ENCODE measurements at places on chromosomes 6 and 20. TPM values are rescaled to one million over a fixed set of nuclear protein-coding genes. Genes with fewer than 3 reads are reported as not detected.

- DNase-seq, result no peak
Measured at GRCh38 chr20:19761841-19762240, 3.8 kb downstream of the RIN2 start.

CCN6 gene
- total RNA-seq, result 0.74 TPM

GLP1R gene
- 0.77 TPM for total RNA-seq

GRCh38 chr6:73854998-73855718, 159.2 kb downstream of the CD109 start:
- DNase-seq, result peak; percentile 7

GRCh38 chr20:5688431-5688972, 61.7 kb upstream of the SHLD1 start:
- DNase-seq, result no peak

DNA sequence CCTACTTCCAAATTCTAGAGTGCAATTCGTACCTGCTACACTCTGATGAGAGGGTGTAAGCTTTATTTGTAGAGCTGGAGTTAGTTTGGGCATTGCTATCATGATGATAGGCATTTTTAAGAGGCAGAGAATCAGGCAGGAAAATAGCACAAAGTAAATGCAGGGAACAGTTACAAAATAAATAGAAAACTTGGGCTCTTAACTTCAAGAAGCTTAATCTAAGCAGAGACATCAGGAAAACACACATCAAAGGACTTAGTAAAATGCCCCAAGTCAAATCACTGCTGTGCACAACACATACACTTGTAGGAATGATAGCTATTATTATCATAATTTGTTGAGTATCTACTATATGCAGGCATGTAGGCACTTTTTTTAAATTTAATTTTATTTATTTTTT, 381.2 kb downstream of the CD83 start:
- DNase-seq, result no peak

DNA sequence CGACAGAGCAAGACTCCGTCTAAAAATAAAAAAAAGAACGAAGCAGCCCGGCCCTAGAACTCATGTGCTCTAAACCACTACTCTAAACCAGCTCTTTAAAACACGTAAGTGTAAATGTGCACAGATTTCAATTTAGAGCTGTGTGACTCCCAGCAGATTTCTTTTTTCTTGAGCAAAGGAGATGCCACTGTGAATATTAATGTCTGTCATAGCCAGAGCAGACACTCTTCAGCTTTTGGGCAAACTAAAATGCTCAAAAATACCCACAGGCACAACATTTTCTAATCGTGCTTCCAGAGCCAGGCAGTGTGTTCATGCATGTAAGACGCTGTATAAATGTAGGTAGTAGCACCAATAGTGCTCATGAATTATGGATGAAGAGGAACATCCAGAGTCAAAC, 218.9 kb upstream of the PLCB4 start:
- DNase-seq, result no peak

- peak; percentile 37 for DNase-seq
Measured at GRCh38 chr6:54717849-54718455, 128.6 kb upstream of the FAM83B start.

DNA sequence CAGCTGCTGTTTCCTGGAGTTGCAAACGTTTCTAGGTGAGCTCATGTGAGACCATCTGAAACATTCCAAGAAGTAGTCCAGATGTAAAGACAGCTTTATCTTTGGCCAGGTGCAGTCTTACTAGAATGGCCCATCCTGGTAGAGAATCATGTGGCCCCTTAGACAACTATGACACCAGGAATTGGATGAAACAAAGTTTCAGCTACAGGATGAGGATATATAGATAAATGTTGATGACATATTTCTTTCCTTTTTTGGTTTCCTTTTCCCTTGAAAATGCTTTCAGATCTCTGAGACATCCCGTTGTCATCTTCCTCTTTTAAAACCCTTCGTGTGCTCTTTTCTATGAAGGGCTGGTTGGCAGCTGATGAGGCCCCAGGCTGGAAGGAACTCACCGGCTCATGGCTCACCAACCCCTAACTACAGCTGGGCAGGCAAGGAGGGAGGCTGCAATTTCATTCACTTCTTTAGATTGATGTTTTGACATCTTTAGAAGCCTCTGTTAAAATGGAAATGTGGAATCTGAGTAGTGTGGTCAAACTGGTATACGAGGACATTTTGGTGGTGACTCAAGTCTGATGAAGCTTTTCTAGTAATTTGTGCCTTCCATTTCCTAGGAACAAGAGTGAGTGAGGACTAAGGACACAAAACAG, 167.9 kb upstream of the TNFAIP3 start:
- peak; percentile 50 for DNase-seq

DNA sequence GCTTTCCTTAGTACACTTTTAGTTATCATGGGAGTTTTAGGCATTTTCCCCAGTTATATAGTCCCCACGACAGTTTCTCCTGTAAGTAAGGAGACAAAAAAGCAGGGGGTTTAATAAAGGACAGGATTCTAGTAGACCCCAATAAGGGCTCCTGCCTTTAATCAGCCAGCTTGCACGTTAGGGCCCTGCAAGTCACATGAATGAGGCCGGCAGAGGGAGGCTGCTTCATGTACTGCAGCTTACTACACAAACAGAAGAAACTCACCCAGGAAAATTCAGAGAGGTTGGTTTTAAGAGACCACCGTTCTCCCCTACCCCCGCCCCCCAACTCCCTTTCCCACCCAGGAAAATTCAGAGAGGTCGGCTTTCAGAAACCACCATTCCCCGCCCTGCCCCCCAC, 229.7 kb upstream of the MOCS1 start:
- no peak for DNase-seq

DNA sequence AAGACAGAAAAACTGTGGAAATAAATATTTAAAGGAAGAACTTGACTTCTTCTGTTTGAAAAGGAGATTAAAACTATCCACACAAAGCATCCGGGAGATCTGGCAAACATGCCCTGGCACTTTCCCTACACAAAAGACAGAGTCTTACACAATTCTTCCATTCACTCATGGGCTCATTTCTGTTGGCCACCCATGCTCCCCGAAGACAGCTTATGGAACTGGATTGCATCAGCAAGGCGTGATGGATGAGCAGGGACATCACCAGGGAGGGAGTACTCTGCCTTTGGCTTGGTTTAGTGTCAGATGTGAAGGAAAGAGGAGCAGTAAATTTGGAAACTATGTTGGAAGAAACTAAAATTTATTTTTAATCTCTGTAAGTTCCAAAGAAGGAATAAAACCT, 379.3 kb downstream of the CD109 start:
- no peak for DNase-seq

NHLRC1 gene
- total RNA-seq, result 0.14 TPM

CSTF1 gene
- total RNA-seq, result 74.5 TPM

NKX2-2 gene
- not detected for total RNA-seq

DNA sequence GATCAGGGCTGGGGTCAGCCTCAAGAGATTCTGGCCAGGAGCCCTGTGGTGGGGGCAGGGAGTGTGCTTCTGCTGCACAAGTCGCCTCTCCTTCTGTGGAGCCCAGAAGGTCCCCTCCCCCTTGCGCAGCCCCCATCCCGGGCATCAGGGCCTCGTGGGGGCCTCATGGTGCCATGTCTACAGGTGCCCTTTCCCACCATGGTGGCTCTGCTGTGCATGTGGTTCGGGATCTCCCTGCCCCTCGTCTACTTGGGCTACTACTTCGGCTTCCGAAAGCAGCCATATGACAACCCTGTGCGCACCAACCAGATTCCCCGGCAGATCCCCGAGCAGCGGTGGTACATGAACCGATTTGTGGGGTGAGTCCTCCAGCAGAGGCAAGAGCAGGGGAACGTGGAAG, 48.1 kb downstream of the TM9SF4 start:
- DNase-seq, result no peak

CARMIL1 gene
- 5.6 TPM for total RNA-seq

- DNase-seq, result no peak
Measured at GRCh38 chr6:128079021-128079420, 178.2 kb upstream of the THEMIS start.

DNA sequence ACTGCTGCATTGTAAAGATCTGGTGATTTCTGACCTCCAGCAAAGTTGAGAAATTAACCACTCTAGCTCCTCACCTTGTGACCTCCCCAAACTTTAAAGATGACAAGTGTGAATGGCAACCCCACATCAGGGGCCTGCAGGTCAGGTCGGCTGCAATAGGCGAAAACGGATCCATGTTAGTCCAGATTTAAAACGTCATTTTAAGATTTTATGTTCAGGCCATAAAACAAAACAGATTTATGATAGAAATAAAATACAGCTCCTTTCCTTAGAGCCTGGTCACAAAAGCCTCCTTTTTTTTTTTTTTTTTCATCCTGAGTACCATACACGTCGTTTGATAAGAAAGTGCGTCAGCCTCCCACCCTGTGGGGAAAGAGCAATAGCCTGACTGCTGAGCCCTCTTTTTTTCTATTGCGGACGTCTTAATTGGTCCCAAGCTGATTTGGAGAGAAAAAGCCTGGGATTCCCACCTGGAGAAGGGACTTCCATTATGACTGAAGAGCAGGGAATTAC, 519.2 kb upstream of the NOX3 start:
- no peak for DNase-seq

POM121L2 gene
- total RNA-seq, result not detected

GRCh38 chr6:122861594-122861993, 72.5 kb downstream of the SMPDL3A start:
- no peak for DNase-seq

DNA sequence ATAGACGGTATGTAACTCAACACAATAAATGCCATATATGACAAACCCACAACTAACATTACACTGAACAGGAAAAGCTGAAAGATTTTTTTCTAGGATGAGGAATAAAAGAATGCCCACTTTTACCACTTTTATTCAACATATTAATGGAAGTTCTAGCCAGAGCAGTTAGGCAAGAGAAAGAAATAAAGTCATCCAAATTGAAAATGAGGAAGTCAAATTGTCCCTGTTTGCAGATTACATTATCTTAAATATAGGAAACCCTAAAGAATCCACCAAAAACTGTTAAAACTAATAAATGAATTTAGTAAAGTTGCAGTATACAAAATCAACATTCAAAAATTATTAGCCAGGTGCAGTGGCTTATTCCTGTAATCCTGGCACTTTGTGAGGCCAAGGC, 24.6 kb upstream of the ADGB start:
- DNase-seq, result no peak

DNA sequence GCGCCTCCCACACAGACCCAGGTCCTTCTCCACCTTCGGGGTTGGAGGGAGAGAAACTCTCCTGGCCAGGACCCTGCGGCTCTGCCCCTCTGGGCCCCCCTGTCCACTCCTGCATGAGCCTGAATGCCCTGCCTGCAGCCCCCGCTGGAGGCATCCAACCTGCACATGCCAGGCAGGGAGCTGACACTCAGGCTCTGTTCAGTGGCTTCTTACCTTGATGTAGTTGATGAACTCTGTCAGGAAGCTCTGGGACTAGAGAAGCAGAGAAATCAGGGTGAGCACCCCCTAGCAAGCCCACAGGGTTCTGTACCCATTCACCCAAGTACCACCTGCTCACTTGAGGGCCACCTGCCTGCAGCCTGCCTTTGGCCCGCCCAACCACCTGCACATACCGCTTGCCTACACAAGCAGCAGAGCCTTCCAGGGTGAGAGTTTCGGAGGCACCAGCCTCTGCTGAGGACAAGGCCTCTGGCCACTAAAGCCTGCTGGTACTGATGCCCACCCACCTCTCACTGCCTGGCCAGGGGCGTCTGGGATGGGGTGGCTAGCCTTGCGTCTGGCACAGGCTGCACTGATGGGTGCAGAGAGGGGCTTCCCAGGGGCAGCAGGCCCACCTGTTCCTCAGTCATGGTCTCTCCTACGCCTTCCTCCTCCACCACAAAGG, 9.7 kb downstream of the DDRGK1 start:
- no peak for DNase-seq

DNA sequence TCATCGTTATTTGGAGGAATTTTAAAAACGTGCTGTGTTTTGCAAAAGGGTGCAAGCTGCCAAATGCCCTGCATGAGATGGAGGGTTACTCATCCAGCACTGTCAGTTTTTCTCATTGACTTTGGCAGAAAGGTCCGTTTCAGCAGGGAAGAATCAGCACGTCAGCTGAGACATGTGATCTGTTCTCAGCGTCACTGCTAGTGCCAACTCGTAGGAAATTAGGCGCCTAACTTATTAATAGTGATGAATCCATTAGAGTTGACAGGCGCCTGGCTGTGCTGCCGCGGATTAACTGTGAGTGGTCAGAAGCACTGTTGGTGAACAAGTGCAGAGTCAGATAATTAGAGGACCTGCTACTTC, 175.5 kb upstream of the FOXQ1 start:
- no peak for DNase-seq

DNA sequence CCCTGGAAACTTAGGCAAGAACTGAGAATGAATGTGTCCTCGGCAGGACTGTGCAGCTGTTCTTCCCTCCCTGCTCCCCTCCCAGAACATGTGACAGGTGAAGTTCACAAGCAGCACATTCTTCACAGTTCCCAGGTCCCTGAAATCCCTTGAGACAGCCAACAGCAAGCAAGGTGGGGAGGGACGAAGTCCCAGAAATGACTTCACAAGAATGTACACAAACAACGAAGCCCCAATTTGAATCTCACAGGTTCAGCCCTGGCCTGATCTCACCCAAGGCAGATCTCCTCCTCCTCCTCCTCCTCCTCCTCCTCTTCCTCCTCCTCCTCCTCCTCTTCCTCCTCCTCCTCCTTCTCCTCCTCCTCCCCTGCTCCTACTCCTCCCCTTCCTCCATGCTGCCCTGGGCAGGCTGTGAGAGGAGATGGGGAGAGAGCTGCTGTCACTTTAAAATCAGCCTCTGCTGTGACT, 32.4 kb downstream of the WRNIP1 start:
- DNase-seq, result no peak

- DNase-seq, result no peak
Measured at GRCh38 chr20:50237349-50237748, 46.7 kb downstream of the CEBPB start.

LCA5 gene
- total RNA-seq, result 0.58 TPM

NRSN1 gene
- not detected for total RNA-seq

DNA sequence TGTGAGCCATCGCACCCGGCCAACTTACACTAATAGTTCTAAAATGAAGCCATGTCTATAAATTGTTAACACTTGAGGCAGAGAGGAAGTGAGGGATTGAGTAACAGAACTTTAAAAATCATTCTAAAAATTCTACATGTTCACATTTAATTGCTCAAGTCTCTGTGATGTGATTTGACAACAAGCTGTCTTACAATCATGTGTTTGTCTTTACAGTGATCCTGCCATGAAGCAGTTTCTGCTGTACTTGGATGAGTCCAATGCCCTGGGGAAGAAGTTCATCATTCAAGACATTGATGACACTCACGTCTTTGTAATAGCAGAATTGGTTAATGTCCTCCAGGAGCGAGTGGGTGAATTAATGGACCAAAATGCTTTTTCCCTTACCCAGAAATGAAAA, 23.6 kb downstream of the GTF2H5 start:
- no peak for DNase-seq

ARMH2 gene
- total RNA-seq, result not detected

- no peak for DNase-seq
Measured at GRCh38 chr6:121503589-121503991, 68.1 kb downstream of the GJA1 start.

TSBP1 gene
- total RNA-seq, result not detected

ALDH8A1 gene
- 1.8 TPM for total RNA-seq

DNA sequence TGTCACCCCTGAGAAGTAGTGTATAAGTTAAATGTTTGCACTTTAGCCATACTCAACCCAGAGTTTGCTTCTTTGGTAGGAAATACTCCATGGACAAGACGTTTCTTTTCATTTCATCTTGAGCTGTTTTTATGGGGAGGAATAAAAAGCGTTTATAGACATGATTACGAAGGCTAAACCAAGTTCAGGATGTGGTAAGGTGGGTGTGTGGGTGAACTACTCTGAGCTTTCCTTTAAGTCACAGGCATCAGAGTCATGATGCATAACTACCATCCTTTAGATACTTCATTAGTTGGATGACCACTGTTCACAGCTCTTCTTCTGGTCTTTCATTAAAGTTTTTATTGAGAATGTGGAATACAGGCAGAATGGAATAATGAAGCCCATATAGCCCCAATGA, 48.9 kb downstream of the EBF4 start:
- peak; percentile 42 for DNase-seq
